SW 1271 (cell line): ENCODE measurements at places on chromosomes 11 and 22.

DNA sequence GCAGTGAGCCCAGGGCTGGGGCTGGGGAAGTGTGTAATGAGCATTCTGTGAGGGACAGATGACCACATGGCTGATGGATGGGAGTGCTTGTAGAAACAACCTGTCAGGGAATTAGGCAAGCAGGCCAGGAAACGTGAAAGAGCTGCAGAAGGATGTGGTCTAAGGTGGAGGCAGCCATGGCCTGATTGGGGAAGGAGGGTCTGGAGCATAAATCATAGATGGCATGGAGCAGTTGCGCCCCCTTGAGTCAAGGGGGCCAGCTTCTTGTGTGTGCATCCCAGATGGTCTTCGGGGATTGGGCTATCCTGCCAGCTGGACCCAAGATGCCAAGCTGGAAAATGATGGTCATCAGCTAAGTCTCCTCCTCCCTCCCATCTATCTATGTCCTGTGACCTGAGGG, 119.4 kb upstream of the CLPB start:
- no peak for DNase-seq

GRCh38 chr11:60336767-60337391, 9.8 kb downstream of the MS4A6E start:
- DNase-seq, result no peak

DNA sequence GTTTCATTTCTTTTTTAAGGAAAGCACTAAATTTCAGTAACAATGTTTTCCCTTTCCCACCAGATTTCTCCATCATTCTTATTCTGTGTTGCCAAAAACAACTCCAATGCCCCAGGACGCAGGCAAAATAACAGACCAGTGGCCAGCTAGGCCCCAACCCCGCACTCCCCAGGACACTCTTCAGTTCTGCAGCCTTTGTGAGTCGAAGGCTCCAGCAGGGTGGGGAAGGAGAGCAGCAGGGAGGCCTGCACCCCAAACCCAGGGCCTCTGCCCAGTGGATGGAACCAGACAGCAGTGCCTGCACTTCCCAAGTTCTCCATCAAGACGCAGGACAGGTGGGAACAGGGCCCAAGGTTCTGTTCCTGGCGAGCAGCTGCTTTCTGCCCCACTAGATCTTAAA, 34.4 kb downstream of the PPP2R1B start:
- DNase-seq, result no peak

DNA sequence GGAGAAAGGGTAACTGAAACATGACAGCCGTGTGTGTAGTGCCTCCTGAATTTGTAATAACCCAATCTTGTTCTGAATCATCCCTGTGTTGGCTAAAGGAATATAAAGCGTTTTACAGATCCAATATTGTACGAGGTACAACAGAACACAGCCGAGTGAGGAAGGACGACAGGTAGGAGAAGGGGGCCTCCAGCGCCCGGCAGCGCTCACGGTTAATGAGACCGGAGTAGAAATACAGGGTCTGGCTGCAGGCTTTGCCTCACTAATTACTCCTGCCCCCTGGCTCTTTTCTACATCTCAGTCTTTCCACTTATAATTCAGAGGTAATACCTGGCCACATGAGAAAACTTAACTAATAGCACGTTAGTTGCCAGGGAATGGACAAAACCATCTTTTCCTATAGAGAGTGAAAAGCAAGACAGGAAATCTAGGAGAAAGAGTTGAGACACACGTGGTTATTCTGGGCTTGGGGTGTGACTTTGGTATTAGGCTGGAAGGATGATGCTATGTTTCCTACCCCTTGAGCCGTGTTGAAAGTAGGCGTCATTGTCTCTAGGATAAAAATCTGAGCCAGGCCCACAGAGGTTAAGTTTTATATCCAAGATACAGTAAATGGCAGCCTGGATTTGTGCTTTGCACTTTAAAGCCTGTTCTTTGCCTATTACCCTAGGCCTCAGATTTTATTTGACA, 54.1 kb downstream of the GRIK4 start:
- no peak for DNase-seq

DNA sequence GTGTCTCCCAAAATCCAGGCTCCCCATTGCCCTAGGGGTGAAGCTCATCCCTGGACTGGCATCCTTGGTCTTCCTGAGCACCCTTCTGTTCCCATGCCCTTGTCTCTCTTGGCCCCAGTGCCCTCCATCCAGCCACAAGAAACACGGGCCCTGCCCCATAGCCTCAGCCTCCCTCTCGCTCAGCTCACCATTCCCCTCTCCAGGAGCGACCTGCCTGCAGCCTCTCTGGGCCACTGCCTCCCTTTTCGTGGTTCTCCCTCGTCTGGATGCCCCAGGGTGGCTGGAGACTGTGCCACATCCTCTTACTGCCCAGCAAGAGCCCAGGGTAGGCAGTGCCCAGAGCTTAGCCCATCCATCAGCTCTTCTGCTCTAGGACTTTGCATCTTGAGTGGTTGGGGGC, 532.1 kb downstream of the TBC1D22A start:
- no peak for DNase-seq

- DNase-seq, result no peak
Measured at GRCh38 chr11:13974631-13975030, 12.1 kb downstream of the SPON1 start.
